Activated CD8-positive, alpha-beta memory T cell treated with anti-CD3 and anti-CD28 coated beads for 48 hours (primary cell): ENCODE measurements at places on chromosomes 5 and 9.

DNA sequence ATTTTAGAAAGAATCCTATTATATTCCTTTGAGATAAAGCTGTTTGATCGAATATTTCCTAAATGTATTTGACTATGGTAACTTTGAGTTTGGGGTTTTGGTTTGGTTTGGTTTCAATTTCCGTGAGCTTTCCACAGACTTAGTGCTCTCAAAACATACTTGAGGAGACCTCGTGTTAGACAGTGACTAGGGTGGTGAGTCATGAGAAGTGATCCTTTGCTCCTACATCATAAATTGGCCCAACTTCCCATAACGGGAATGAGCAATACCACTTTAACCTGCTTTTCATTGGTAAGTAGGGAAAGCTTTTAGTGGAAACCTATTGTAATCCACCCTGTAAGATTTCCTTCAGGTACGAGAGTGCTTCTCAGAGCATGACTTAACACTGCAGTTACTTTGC lies 3.8 kb upstream of the RASEF start:
- no peak for DNase-seq

GRCh38 chr5:141388661-141389060 lies 1.2 kb downstream of the PCDHGB4 start:
- no peak for DNase-seq

DNA sequence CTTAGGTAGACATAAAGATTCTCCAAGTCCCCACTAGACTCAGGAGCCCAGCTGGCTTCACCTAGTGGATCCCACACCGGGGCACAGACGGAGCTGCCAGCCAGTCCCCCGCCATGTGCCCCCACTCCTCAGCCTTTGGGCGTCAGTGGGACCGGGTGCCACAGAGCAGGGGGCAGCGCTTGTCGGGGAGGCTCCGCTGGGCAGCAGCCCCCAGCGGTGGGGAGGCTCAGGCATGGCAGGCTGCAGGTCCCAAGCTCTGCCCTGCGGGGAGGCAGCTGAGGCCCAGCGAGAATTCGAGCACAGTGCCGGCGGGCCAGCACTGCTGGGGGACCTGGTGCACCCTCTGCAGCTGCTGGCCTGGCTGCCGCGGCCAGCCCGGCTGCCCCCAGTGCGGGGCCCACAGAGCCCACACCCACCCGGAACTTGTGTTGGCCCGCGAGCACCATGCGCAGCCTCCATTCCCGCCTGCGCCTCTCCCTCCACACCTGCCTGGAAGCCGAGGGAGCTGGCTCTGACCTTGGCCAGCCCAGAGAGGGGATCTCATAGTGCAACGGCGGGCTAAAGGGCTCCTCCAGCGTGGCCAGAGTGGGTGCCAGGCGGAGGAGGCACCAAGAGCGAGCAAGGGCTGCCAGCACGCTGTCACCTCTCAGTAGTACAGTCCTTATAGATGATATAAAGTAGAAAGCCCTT lies 390.7 kb downstream of the PLK2 start:
- DNase-seq, result no peak

GRCh38 chr5:52041842-52042241 lies 658.6 kb downstream of the ISL1 start:
- no peak for DNase-seq

- no peak for DNase-seq
Observed at GRCh38 chr5:156186760-156187159, 140.2 kb upstream of the SGCD start.

- DNase-seq, result no peak
Observed at GRCh38 chr9:131119600-131119999, 5.8 kb upstream of the NUP214 start.
